Esophagus muscularis mucosa (tissue), 4 donors: ENCODE measurements at places on chromosomes 4 and X. TPM values are rescaled to one million over a fixed set of nuclear protein-coding genes. Genes with fewer than 3 reads are reported as not detected.

- DNase-seq: no peak
Measured at GRCh38 chrX:124573468-124573867, 227.1 kb downstream of the SH2D1A start.

TIMP1 gene
- 82.6 TPM for total RNA-seq

GNRHR gene
- total RNA-seq: 0.11 TPM

ARR3 gene
- not detected for total RNA-seq

BCOR gene
- total RNA-seq: 32.5 TPM
